Karpas-422 (cell line): ENCODE measurements at places on chromosomes 16 and 17. TPM values are rescaled to one million over a fixed set of nuclear protein-coding genes. Genes with fewer than 3 reads are reported as not detected.

Gene NETO2
- total RNA-seq, result 83.9 and 84.4 TPM in 2 replicates

Gene DNAH3
- not detected in 2 replicates for total RNA-seq

DNA sequence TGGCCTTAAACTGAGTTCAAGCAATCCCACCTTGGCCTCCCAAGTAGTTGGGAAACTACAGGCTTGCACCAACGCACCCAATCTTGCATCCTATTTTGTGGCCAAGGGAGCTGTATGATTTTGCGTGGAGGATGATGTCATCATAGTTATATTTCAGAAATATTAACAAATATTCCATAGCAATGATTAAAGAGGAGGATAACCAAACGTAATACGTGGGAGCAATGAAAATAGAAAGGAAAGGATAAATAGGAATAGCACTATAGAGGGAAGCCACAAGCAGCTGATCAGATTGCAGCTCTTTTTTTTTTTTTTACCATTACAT, 2.2 kb upstream of the YWHAE start:
- DNase-seq, result no peak

DNA sequence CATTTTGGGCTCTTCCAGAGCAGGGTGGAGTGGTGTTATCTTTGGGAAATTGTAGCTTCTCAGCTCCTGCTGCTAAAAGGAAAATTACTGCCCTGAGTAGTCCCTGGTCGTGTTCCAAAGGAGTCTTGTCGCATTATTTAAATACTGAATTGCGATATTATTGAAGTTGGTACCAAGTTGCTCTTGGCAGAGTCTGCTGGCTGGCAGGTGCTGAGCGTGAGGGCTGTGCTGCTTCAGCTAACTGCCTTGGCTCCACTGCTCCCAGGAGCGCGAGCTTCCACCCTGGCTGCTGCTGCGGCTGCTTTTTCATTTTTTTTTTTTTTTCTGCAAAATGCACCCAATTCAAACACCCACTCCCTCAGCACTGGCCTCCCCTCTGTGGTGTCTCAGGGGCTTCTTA, 289.8 kb downstream of the MAF start:
- DNase-seq, result no peak

DNA sequence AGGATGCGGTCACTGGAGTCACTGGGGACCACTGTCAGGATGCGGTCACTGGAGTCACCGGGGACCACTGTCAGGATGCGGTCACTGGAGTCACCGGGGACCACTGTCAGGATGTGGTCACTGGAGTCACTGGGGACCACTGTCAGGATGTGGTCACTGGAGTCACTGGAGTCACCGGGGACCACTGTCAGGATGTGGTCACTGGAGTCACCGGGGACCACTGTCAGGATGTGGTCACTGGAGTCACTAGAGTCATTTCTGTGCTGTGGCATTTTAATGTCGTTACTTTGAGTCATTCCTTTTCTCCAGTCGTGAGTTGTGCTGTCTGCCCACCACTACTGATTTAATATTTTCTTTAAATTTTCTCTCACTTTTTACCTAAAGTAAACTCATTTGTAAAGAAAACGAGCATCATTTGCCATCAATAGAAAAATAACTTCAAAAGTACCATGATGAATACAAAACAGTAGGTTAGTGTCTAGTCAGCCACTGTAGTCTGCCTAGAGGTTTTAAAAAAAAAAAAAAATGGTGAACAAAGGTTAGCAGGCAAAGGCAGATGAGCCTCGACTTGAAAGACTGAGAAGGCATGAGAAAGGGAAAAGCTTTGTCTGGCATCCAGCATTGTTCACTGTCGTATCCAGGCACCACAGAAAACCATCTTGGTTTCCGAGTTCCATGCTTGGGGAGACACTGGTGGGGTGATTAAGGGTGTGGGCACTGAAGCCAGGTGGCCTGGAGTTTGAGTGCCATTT, 346.6 kb downstream of the SNX29 start:
- DNase-seq, result no peak

DNA sequence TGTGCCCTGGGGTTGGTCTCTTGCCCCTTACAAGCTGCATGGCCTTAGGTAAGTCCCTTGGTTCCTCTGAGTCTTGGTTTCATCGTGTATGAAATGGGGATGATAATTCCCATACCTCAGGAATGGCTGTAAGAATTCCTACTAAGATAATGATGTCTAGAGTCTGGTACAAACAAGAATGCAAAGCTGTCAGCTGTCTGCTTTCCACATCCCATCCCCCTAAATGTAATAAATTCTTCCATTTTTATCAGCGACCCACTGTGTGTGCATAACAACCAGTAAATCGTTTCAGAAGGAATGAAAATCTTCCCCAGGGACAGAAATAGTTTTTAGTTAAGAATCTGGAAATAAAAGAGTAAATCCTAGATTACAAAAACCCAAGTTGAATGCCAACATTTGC, 95.4 kb downstream of the CPPED1 start:
- DNase-seq, result no peak

DNA sequence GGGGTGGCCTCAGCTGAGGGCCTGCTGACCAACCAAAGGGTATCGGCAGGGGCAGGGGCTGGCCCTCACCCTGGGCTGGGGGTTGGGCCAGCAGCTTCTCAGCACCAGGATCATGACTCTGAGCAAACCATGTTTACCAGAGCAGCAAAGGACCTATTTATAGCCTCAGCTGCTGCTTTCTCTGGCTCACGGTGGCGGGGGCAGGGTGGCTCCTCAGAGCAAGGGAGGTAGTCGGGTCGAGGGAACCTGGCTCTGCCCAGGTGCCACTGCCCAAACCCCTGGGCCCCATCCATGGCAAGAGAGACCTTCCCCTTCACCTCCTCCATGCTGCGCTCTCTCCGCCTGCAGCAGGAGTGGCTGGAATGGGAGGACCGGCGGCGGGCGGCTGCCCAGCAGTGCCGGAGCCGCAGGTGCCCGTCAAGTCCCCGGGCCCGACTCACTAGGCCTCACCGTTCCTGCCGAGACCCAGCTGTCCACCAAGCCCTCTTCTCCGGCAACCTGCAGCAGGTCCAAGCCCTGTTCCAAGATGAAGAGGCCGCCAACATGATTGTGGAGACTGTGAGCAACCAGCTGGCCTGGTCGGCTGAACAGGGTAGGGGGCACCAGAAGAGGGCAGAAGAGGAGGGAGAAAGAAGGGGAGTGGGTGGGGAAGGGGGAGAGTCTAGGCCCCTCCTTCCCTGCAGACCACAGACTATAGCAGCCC, at the start of gene ASB16:
TSS of gene ASB16 (plus strand) at position 206 of the 703 bp plus-strand sequence. CDS start at position 292, 86 bp downstream.
- DNase-seq, result no peak

DNA sequence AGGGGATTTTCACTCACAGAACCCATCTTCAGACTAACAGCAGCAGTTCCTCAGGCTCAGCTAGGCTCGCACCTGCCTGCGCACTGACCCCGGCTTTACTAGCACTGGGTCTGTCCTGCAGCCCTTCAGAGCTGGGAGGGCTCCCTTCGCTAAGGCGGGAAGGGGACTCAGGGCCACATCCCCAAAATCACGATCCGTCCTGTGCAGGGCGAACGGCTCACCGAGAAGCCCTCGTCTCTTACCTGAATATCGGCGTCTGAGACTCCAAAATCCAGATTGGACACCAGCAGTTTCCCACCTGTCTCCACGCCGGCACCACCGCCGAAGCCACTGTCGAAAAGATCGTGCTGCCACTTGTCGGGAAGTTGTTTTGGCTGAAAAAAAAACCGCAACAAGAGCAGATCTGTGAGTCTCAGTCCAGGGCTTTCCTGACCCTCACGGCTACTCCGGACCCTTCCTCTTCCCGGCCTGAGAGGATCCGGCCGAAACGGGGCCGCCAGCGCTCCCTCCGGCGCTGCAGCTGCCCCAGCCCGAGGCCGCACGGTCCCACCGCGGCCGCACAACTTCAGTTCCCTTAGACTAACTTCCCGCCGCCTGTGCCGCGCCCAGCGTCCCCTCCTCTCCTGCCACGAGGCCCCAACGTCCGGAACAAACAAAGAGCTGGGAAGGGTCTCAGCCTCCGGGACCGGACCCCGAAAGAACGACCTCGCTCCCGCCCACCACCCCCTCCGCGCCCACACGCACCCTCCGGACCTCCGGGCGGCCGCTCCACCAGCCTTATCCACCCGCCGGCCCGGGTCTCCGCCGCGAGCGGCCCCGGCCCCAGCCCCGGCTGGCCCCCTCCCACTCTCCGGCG, 711 bp downstream of the ALYREF start:
- DNase-seq, result peak; percentile 80

GRCh38 chr16:64919929-64920607, 201.8 kb downstream of the CDH11 start:
- DNase-seq, result no peak

DNA sequence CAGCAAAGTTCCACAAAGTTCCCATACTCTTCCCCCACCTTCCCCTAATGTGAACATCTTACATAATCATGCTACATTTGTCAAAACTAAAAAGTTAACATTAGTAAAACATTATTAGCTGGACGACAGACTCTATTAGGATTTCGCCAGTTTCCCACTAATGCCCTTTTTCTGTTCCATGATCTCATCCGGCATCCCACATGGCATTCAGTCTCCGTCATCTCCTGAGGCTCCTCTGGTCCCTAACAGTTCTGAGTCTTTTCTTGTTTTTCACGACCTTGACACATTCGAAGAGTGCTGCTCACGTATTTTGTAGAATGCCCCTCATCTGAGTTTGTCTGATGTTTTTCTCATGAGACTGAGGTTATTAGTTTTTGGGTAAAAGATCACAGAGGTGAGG, 8.8 kb upstream of the MPRIP start:
- DNase-seq, result no peak

DNA sequence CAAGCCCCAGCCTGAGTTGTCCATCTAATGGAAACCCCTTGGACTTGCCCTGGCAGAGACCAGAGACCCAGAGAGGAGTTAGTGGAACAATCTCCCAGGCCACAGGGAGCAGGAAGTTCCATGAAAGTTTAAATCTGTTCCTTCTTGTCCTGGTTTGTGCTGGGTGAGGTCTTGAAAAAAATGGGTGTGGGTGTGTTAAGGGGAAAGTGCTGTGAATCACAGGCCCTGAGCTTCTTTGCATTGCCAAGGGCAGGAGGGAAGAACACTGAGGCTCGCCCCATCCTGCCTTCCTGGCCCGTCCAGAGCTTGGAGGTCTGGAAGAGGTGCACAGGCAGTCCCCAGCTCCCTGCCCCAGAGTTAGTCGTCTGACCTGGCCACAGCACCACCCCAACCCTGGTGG, 2.3 kb downstream of the ADORA2B start:
- no peak for DNase-seq

DNA sequence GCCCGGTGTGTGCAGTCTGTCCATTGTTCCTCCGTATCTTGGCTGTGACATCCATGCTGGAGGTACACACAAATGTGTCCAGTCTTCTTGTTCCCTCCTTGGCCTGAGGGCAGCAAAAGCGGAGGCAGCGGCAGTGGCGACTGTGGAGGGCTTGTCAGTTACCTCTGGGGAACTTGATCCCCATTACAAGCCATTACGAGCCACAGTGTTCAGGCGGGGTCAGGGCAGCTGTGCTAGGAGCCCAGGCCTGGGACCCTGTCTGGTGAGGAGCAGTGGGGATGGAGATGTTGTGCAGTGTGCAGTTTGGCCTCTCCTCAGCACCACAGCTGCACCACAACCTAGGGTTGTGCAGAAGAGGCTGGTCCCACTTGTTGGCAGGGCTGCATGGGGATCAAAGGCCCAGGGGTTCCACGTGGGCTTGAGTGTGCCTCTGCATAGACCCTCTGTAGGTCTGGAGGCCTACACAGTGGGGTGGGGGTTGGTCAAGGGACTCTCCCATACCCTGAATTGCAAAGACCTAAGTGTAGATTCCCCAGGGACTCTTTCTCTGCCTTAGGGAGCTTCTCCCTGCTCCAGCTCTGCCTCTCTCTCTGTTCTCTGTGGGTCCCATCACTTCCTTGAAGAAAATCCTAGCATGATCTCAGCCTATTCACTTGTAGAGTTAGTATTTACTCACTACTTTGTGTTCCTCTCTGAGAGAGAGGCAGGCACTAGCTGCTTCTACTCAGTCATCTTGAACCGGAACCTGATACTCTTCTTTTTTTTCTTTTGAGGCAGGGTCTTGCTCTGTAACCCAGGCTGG, 58.8 kb downstream of the SLFN11 start:
- DNase-seq, result no peak

- peak; percentile 82 for DNase-seq
Observed at GRCh38 chr17:73710095-73710592, 65.9 kb upstream of the SDK2 start.

GRCh38 chr16:65754820-65755691, 611.4 kb upstream of the CDH5 start:
- no peak for DNase-seq

GRCh38 chr16:1601489-1601888, 10.4 kb downstream of the IFT140 start:
- no peak for DNase-seq
